Activated CD8-positive, alpha-beta T cell treated with anti-CD3 and anti-CD28 coated beads for 36 hours (primary cell): ENCODE measurements at places on chromosomes 11 and 22. TPM values are rescaled to one million over a fixed set of nuclear protein-coding genes. Genes with fewer than 3 reads are reported as not detected.
A peak's percentile ranks its signal among the peaks of the same experiment; 100 is the strongest.

DNA sequence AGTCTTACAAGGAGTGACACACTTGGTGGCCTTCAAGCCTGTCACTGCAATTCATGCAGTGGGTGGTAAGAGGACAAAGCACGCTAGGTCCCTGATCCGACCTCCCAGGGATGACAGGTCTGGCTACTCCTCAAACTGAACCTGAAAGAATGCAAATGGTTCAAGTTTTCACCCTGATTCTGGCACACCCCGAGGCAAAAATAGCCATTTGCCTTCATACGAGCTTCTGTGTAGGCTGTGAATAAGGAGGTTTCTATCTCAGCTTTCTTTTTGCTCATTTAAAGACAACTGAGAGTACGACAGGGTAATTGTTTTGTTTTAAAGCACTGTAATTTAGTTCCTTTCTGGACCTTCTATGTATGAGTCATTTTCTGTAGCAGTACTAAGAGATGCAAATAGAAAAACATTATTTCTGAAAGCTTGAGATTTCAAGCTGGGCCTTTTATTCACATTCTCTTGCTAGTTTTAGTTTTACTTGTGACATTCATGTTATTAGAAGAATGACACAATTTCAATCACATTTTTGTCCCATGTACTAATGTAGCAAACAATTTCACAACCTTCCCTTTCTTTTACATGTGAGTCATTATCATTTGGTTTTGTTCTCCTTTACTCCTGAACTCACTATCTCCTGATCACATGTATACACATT lies 56.6 kb upstream of the FDX1 start:
- peaks cover 7% of the 10 kb centered on the region for H3K27me3 ChIP-seq
- H3K4me3 ChIP-seq, result no peak overlapping the region
- no peaks in the 10 kb centered on the region for H3K36me3 ChIP-seq
- H3K27ac ChIP-seq, result peak overlapping the region; percentile 76
- DNase-seq, result no peak
- peaks cover 16% of the 10 kb centered on the region for H3K4me1 ChIP-seq

DNA sequence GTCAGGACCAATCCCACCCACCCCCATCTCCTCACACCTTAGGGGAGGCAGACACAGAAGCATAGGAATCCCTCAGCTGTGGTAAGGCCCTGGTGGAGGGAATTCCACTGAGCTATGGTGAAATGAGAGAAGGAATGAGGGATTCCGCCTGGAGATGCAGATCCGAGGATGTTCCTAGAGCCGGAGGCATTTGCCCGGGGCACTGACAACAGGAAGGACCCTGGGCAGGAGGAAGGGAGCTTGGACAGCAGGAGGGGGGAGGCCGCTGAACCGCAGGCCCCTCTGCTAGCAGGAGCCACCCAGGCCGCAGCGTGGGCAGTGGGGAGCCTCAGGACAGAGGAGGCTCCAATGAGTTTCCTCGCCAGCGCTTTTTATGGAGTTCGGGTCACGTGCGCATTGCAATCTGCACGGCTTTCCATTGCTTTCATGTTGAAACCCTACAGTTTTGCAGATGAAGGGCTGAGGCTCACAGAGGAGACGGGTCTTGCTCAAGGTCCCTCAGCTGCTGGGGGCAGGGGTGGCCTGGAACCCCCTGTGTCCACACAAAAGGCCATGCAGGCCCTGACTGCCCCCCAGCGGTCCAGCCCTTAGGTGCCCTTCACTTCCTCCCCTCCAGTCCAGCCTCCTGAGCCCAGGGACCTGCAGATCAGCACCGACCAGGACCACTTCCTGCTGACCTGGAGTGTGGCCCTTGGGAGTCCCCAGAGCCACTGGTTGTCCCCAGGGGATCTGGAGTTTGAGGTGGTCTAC lies 15.5 kb downstream of the CSF2RB start:
- no peaks in the 10 kb centered on the region for H3K36me3 ChIP-seq
- no peaks in the 10 kb centered on the region for H3K4me1 ChIP-seq
- peaks cover 7% of the 10 kb centered on the region for H3K27me3 ChIP-seq

- no peak overlapping the region for H3K27ac ChIP-seq
- DNase-seq, result no peak
- no peaks in the 10 kb centered on the region for H3K36me3 ChIP-seq
- H3K4me1 ChIP-seq, result peaks cover 56% of the 10 kb centered on the region
- H3K4me3 ChIP-seq, result no peak overlapping the region
- H3K27me3 ChIP-seq, result no peaks in the 10 kb centered on the region
These were observed 11.9 kb upstream of the SYTL2 start for GRCh38 chr11:85822814-85823213.

DNA sequence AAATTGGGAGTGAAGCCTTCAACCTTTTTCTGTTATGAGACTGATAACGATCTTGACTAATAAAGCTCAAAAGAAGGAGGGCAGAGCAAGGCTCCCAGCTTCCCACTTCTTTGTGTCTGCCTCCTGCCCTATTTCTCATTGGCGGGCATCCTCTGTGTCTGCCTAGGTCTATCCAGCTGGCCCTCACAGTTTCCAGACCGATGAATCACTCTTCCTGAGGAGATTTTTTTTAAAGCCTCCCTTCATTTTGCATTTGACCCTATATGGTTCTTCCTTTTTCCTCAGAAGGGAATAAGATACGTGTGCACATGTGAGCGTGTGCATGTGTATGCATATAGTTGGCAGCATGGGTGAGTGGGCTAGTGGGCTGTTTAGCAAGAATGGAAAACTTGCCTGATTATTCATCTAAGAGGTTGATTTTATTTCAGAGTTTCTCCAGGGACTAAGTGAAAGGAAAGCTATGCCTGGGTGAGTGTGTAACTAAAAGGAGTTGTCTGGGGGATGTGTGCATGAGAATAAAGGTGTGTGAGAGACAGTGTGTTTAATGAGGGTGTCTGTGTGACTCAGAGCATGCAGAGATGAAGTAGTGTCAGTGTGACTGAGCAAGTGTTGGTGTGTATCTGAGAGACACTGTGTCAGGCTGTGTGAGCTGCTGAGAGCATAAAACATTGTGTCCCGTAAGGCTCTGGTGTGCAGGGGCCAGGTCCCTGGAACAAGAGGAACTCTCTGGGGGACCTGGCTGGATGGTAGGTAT lies 12.2 kb downstream of the PHLDB1 start:
- peaks cover 14% of the 10 kb centered on the region for H3K27me3 ChIP-seq
- H3K36me3 ChIP-seq, result no peaks in the 10 kb centered on the region
- H3K4me3 ChIP-seq, result no peak overlapping the region
- H3K4me1 ChIP-seq, result peaks cover 9% of the 10 kb centered on the region

- H3K4me1 ChIP-seq, result no peaks in the 10 kb centered on the region
- no peaks in the 10 kb centered on the region for H3K27me3 ChIP-seq
- H3K36me3 ChIP-seq, result no peaks in the 10 kb centered on the region
These were observed 668.2 kb upstream of the TENM4 start for GRCh38 chr11:80109031-80109430.

DNA sequence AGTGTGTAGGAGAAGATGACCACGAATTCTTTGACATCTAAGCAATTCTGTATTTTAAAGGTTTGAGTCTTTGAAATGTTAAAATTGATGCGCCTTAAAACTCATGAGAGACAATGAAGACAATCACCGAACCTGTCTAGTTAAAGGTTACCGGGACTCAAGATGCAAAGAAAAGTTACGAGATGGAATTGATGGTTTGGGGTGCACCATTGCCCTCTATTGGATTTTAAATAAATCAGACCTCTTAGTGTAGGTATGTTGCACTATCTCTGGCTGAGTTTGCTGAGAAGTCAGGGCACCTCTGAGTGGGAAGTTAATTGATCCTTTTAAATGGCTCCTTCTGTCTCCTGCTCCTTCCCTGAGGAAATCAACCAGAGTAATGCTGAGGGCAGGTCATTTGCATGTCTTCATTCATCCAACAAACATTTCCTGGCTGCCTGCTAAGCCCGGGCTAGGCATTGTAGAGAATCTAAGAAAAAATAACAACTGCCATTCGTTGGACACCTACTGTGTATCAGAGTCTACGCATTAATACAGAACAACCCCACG lies 19.4 kb upstream of the TMA7B start:
- peak; percentile 42 for DNase-seq
- peak overlapping the region; percentile 50 for H3K4me3 ChIP-seq
- H3K27me3 ChIP-seq, result no peaks in the 10 kb centered on the region

DNA sequence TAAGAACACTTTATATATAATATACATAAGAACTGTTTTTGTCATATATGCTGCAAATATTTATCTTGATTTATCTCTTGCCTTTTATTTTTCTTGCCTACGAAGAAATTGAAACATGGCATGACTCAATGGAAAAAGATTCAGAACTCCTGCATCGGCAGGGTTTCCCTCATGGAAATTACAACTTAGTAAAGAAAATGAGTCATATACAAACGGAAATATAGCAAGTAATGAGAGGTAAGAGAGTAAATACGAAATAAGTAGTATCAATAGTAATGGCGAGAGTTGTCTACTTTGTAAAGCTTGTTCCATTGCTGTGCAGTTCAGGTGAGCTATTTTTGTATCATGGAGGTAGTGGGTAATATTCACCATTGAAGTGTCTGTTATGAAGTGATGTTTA lies 350.4 kb downstream of the DDX10 start:
- H3K4me3 ChIP-seq, result no peak overlapping the region
- H3K27me3 ChIP-seq, result no peaks in the 10 kb centered on the region
- no peaks in the 10 kb centered on the region for H3K36me3 ChIP-seq
- no peaks in the 10 kb centered on the region for H3K4me1 ChIP-seq
- DNase-seq, result no peak
- H3K27ac ChIP-seq, result no peak overlapping the region

DNA sequence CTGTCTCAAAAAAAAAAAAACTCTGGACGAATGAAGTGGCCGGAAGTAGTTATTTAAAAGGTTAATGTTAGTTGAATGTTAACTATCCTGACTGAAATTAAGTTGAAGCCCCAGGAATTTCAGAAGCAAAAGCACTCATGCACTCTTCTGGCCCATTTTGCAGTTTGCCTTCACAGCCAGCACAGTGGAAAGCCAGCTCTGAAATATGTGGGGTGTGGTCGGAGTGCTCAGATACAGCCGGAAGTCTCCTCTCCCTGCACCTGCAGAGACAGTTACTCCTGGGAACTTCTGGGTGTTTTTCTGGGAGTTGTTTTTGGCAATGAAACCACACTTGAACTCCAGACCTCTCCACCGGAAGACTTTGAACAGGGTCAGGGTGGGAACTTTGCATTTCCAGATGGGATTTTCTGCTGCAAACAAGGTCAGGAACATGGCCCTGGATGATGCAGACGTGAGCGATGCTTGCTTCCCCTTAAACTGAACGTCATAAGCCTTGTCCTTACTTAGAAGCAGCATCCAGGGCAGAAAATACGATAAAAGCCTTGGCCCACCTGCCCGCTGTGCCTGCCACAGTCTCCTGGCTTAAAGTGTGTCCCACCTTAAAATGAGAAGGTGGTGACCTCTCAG lies 21.5 kb upstream of the CABP2 start:
- H3K27me3 ChIP-seq, result no peaks in the 10 kb centered on the region
- no peak overlapping the region for H3K27ac ChIP-seq
- H3K4me3 ChIP-seq, result no peak overlapping the region
- no peaks in the 10 kb centered on the region for H3K36me3 ChIP-seq
- no peak for DNase-seq
- H3K4me1 ChIP-seq, result no peaks in the 10 kb centered on the region

DNA sequence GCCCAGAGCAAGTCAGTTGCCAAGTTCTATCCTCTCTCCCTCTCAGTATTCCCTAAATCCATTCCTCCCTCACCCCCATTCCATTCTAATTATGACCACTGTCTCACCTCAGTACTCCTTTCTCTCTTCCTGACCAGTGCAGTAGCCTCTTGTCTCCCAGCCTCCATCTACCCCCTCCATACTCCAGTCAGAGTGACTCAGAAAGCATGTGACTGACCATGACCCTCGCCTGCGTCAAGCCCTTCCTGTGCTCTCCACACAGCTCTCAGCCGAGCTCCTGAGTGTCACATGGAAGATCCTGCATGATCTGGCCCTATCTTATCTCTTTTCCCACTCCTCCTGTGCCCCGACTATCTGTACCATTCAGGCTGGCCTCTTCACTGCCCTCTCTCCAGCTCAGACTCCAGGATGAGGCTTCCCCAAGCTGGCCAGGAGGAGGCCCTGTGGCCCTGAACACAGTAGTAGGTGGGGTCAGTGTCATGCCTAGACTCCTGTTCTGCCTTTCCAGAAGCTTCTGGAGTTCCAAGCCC lies 42.6 kb downstream of the NEU3 start:
- no peaks in the 10 kb centered on the region for H3K36me3 ChIP-seq
- DNase-seq, result no peak
- H3K27me3 ChIP-seq, result no peaks in the 10 kb centered on the region
- H3K4me1 ChIP-seq, result peaks cover 2% of the 10 kb centered on the region
- no peak overlapping the region for H3K4me3 ChIP-seq
- no peak overlapping the region for H3K27ac ChIP-seq

DNA sequence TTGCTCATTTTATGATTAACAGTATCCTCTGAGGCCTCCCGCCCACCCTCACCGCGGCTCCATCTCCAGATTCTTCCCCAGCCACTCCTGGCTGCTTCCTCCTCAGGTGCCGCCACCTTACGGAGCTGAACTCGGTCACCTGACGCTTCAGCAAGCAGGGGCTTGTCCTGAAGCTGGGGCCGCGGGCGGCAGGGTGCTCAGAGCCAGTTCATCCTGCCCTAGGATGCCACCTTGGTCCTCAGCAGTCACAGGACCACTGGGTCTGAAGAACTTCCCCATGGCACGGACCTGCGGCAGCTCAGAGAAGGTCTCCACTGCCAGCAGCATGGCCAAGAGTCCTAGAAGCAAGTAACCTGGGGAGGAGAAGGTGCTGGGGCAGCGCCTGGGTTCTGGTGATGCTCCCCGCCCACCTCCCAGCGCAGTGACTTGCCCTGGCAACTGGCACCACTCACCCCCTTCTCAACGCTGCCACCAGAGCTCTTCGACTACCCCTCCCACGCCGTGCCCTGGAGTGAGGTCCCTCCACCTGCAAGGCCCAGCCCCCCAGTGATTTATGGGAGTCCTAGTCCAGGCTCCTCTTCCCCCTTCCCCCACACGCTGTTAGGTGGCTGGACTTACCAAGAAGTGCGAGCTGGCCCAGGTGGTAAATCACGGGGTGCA lies 2.6 kb downstream of the KCNK7 start:
- H3K36me3 ChIP-seq, result peaks cover 14% of the 10 kb centered on the region
- H3K4me3 ChIP-seq, result no peak overlapping the region
- peaks cover 36% of the 10 kb centered on the region for H3K4me1 ChIP-seq
- DNase-seq, result no peak

The RPS13 gene
- 1,739 TPM for total RNA-seq

The KRTAP5-11 gene
- not detected for total RNA-seq
